ENCODE measurements at places on chromosomes 3 and 15.

DNA sequence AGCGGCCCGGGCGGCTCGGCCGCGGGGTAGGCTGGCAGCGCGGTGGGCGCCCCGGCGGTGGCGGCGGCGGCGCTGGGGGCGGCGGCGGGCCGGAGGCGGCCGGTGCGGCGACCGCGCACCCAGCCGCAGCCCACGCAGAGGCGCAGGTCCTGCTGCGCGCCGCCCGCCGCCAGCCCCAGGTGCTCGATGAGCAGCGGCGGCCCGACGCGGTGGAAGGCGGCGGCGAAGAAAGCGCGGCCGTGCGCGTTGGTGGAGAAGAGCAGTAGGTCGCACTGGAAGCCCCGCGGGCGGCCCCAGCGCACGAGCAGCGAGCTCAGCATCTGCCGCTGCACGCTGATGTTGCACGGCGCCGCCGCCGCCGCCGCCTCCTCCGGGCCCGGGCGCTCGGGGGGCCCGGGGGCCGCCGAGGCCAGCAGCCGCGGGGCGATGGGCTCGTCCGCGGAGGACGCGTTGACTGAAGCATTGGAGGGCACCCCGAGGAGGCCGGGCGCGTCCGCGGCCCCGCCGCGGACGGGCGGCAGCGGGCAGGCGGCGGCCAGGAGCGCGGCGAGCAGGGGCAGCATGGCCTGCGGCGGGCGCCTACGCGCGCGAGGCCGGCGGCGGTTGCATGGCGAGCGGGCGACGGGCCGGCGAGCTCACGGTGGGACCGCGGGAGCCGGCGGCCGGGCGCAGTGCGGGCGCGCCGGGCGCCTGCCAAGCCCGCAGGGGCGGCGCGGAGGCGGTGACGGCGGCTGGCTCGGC is 452 bp downstream of the TMEM158 start:
- peak; percentile 11 for DNase-seq

DNA sequence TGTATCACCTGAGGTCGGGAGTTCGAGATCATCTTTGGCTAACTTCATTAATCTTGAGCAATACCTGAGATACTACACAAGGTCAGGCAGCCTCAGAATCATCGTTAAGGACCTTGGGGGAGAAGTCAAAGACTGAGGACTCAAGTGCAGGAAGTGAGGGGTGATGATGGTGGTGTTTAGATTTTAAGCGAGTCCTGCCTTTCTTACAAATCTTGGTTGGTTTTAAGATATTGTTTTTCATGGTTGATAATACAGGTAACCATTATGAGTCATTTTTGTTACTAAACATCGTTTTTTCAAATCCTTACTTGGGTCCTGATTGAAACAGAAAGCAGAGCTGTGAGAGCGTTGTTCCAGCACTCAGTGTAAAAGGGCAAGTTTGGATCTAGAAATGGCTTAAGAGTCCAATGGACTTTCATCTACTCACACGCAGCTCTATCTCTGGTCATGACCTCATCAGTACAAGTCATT is 4.1 kb downstream of the RASGRP1 start:
- DNase-seq, result no peak

- DNase-seq, result no peak
Measured at GRCh38 chr3:196585044-196585757, 16.7 kb downstream of the FBXO45 start.

DNA sequence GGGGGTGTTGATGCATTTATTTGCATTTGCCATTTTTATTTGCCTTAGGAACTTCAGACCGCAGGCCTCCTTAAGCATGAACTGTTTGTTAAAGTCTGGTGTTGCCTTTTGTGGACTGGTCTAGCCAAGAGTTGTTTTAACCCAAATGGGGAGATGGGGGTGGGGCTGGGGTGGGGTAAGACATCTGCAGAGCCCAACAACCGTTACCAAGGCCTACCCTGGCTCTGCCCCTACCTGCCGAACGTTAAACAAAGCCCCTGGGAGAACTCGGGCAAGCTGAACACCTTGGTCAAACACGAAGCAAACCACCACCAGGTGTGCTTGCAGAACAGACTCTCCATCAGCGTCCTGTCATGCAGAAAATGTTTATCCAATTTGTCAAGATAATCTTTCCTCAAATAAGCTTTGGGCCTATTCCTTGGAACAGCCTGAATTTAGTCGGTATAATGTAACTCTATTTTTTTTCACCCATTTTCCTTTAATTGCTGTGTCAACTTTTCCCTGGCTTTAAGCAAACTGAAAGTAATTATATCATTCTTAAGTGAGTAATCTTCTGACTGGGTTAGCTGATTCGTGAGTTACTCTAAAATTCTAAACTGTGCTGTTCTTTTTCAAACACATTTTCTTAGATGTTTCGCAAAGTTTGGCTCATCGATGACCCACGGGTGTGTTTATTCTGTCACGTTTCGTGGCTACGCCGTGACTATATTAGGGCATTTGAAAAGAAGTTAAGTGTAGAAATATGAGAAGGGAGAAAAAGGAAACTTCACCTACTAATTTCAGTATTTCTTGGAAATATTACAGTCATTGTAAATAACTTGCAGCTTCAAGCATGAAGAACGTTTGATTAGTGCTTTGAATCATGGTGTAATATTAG is 127.6 kb downstream of the SOX2 start:
- DNase-seq, result no peak

- DNase-seq, result no peak
Measured at GRCh38 chr15:84924077-84924731, 39.7 kb downstream of the SLC28A1 start.

GRCh38 chr15:87528873-87529272 is 727.7 kb downstream of the NTRK3 start:
- no peak for DNase-seq

DNA sequence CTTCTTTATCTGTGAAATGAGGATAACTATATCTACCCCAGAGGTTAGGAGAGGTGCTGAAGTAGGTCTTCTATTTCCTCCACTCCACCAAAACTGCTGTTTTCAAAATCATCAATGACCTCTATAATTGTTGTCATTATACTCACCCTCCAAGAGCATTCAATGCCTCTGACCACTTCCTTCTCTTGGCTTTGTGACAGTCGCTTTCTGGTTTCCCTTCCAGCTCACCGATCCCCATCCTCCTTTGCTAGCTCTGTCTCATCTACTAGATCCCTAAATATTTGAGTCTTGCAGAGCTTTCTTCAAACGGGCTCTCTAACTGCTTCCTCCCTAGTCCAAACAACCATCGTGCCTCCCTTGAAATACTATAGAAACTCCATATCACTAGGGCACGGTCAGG is 153.5 kb downstream of the RPLP1 start:
- peak; percentile 12 for DNase-seq

DNA sequence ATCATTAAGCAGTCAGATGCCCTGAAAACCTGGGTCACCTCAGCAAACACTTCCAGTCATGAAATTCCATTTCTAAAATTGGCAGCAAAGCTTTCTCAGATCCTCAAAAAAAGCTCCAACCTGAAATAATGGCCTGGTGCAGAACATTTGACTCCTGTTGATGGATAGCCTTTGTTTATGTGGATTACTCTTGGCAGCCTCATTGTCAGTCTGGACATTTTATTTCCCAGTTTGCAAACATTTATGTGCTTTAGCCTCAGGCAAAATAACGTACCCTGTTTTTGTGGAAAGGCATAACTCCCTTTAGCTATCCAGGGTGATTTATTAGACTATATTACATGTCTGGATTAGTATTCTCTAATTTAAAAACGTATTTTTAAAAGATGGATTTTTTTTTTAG is 53.9 kb downstream of the PXYLP1 start:
- DNase-seq, result no peak

- no peak for DNase-seq
Measured at GRCh38 chr3:53146319-53146891, 14.6 kb upstream of the PRKCD start.

DNA sequence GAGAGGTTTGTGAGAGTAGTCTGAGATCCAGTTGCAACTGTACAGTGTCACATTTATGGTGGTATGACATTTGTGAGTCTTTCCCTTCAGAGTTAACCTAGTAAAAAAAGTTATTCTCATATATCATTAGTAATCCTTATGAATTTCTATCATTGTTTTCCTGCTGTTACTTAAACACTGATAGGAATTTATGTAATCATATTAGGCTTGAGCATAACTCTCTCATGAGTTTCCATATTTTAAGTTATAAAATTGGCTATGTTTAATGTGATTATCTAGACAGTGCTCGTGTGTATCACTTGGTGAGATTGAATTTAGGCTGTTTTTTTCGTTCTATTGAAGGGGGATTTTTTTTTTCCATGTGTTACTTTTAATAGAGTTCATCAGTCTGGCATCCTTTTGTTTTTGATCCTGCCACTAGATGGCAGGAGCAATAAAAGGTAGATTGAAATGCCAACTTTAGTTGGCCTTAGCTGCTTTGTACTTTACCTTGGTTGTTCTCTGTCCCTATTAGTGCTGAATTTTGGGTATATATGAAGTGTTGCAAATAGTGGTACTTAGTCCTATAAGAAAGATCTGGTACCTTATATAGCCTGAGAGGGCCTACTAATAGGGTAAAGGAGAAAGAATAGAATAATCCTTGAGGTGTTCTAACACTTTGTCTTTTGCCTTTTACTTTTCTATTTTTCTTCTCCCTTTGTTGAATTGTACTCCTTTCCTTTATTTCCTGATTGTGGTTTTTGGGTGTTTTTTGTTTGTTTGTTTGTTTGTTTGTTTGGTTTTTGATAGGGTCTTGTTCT is 17.9 kb downstream of the STT3B start:
- peak; percentile 51 for DNase-seq

Measured in KBM-7 (cell line).